Urinary bladder (tissue), 4 donors: ENCODE measurements at places on chromosomes 13 and 19. TPM values are rescaled to one million over a fixed set of nuclear protein-coding genes. Genes with fewer than 3 reads are reported as not detected.

PLK5 gene
- total RNA-seq, result 0.37 TPM

PRR22 gene
- 0.48 TPM for total RNA-seq

ZNF234 gene
- 20.7 TPM for total RNA-seq

SUGT1 gene
- 58.4 TPM for total RNA-seq

- no peak for DNase-seq
Measured at GRCh38 chr13:82480415-82480814, 1401.9 kb downstream of the SLITRK1 start.

DNA sequence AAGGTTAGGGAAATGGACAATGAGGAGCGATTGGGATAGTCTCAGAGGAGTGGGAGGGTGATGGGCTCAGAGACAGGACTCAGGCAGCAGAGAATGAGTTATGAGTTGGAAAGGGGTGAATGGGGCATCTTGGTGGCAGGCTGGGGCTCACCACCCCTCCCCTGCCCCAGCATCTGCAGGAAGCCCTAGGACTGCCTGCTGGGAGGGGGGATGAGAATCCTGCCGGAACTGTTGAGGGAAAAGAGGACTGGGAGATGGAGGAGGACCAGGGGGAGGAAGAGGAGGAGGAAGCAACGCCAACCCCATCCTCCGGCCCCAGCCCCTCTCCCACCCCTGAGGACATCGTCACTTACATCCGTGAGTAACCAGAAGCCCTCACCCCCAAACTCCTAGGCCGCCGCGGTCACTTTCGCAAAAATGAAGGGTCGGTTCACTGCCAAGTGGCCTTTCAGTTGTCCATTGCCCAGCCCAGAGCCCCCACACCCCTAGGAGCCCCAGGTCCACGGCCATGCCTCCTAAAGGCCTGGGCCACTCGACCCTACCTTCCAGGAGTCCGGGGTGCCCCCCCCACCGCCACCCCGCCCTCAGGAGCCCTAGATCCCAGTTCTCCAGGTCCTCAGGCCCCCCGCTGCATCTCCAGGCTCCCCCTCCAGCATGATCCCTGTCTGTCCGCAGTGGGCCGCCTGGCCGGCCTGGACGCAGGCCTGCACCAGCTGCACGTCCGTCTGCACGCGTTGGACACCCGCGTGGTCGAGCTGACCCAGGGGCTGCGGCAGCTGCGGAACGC lies 764 bp downstream of the CLEC11A start:
- DNase-seq, result no peak

GRCh38 chr13:48976576-48977285 lies 1.0 kb downstream of the FNDC3A start:
- DNase-seq, result peak; percentile 36

DNA sequence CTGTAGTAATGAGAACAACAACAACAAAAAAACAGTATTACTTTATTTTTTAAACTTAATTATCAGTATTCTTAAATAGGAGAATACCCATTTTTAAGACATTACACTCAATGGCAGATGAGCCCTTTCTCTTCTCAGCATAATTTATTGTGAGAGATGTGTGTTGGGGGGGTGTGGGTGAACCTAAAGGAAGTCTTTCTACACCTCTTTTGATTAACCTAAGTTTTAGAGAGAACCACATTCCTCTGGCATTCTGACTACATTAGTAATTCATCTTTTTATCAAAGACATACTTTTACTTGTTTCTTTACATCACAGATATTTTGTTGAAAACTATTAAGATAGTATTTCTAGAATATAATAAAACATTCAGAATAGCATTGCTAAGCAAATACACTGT lies 890.9 kb downstream of the PCDH9 start:
- DNase-seq, result no peak

DNA sequence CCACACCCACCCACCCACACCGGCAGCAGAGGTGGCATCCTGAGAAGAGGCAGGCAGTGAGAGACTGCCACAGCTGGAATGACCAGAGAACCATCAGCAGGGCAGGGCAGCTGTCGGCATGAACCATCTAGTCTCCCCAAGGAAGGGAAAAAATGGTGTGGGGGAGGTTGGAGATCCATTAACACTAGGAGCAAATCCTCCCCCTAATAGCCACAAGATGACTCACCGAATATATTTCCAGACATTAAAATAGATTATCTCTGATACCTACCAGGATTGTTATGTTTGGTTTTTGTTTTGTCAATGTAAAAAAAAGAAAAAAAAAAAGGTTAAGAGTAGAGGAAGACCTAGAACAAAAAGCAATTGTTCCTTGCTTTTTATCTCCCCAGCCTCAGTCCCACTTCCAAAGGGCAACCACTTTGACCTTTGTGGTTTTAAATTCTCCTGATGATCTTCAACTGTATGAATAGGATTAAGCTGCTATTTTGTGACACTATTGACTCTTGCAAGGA lies 34.2 kb downstream of the THSD1 start:
- DNase-seq, result no peak

- no peak for DNase-seq
Measured at GRCh38 chr13:93304134-93304533, 77.5 kb downstream of the GPC6 start.

DNA sequence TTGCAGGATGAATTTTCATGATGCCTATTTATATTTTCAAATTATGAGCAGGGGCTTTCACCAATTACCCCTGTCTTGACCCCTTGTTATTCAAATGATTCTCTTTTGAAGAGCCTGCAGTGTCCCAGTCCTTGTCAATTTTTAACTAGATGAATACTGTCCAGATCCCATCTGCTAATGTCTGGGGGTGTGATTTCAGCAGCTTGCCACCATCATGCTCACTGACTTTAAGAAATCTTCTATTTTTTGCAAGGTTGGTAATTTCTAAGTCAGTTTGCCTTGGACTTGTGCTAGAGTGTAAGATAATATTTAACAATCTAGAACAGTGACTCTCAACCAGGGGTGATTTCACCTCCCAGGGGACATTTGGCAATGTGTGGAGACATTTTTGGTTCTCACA lies 106.0 kb downstream of the CACNA1A start:
- DNase-seq, result no peak

- no peak for DNase-seq
Measured at GRCh38 chr19:32223595-32224370, 121.6 kb upstream of the ZNF507 start.

- DNase-seq, result no peak
Measured at GRCh38 chr13:67228031-67228430, 2.1 kb downstream of the PCDH9 start.

GRCh38 chr13:78589206-78589605 lies 14.1 kb downstream of the POU4F1 start:
- DNase-seq, result no peak

DNA sequence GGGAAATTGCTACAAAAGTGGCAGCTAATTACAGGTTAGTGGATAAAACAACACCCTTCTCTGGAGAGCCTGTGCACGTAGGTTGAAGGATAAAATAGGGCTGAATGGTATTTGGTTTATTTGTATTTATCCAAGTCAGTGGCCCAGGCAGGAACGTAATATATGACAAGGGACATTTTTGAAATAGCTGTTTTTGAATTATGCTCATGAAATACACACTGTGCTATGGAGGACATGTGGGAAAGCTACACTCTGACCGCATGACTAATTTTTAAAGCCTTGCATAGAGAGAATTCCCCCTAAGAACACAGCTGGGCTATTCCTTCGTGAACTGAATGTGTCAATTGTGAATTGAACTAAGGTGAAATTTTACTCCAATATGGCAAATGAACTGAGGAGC lies 292.1 kb upstream of the MAB21L1 start:
- no peak for DNase-seq

- DNase-seq, result no peak
Measured at GRCh38 chr19:39203372-39204341, at the start of gene SYCN. SYCN (minus strand) TSS chr19:39204263; CDS start chr19:39204254, 9 bp downstream.
